ENCODE measurements at places on chromosomes 4 and X.

GRCh38 chr4:83585982-83586508 lies 50.1 kb downstream of the GPAT3 start:
- no peak for DNase-seq

DNA sequence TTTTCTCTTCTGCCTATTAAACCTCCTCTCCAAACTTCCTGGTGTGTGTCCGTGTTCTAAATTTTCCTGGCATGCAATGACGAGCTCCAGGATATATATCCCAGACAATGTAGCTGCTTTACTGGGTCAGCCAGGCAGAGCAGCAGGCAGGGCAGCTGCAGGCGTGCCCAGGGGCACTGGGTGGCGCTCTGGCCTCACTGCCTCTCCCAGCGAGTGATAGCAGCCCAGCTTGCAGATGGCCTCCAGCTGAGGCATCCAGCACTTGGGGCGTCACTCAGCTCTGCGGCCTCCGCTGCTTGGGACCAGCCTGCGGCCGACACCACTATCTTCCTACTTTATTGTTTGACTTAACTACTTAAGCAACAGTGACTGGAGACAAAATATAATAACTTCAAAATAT lies 23.0 kb upstream of the UBA6 start:
- peak; percentile 14 for DNase-seq

DNA sequence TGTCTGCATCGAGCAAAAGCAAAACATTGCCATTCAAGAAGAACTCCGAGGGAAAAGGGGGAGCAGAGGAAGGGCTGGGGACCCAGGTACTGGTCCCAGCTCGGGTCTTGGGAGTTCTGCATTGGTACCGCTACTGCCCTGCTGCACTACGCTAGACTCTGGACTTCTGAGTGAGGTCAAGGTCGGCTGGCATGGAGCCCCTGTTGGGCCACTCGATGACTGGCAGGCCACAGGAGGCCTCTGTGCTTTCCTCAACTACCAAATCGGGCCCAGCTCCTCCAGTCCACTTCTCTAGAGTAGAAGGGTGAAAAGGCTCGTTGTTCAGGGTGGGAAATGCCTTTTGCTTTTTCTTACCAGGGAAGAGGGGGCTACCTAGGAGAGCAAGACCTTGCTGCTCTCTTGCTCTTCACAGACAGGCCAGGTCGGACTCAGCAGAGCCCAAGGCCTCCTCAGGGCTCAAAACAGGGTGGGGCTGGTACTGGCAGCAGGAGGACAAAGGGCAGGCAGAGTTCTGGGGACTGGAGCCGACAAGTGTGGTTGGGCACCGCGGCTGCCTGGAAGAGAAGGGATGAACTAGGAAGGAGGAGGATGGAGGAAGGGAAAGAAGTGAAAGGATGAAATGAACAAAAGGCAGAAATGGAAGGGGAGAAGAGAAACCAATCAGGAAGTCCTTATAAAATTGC lies 8.9 kb upstream of the IRAK1 start:
- no peak for DNase-seq

DNA sequence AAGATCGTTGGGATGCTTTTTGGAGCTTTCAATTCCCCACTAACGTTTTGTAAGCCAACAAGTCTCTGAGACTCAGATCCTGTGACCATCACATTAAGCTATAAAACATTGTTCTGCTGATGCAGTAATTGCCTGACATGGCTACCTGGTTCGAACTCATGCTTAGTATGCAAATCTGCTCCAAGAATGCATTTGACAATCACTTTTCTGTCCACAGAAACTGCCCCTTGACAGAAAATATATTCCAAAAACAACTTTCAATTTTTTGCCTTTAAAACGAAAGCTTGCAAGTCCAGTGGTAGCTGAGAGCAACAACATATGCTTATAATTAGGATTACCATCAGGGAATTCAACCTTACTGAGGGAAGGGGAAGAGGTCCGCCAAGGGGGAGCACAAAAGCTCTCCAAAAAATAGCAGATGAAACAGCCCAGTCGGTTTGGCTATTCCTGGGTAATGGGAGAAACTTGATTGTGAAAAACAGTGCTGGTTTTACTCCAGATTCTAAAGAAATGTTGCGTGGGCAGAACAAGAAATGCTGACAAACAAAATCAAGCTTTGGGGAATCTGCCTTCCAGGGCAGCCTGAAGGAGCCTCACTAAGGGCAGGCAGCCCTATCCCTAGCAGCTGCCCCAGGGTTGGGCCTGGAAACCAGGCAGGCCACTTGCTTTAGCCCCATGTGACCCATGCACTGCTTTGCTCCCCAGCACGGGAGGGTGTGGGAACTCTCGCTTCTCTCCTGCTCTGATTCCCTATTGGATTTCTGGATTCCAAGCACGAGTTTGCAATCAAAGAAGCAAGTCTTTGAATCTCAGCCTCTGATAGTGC lies 160.7 kb upstream of the LDB2 start:
- DNase-seq = no peak

DNA sequence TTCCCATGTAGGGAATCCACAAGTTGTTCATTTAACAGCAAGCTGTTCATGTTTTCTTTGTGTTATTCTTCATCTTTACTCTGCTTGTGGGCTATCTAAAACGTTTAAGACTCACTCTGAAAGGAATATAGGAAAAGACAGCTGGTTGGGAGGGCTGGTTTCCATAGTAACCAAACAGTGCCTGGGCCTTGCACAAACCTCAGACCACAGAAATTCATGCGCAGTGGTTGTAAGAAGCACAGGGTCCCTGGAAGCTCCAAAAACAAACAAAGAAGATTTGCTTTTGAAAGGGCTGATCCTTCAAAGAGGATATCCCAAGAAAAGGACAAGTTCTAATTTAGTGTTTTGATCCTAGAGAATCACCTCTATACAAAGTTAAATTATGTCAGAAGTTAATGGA lies 7.8 kb downstream of the SERTM2 start:
- DNase-seq = peak; percentile 18

DNA sequence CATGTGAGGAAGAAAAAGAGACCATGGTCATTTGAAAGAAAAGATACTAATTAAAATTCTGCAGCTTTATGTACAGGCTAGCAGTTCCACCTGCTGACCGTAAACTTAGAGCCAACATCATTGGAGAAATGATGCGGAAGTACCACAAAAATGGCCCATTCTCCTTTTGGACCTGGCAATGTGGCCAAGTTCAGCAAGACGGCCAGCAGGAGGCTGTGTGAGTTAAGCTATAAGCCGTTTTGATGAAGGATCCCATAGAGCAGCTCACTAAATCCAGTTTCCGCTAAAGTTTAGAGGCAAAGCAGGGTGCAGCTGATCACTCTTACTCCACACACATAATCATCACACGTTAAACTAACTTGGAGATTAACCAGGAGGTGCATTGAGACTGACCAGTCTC lies 133.8 kb downstream of the LDB2 start:
- peak; percentile 61 for DNase-seq
